ENCODE measurements at places on chromosomes 3 and 15.

DNA sequence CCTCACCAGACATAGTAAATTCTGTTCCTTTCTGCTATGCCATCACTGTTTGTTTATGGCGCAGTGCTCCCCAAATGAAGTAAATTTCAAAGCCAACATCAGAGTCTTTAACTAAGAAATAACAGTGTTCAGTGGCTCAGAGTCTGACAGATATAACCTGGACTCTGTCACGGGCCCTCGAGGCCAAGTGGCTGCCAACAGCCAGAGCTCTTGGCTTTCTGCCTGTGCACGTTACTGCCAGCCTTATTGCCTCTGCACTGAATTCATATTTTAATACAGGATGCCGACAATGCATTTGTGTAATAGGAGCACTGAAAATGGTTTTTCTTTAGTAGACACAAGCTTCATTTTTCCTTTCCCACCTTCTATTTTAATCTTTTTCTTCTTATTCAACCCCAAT lies 219.9 kb downstream of the NLGN1 start:
- no peak for DNase-seq

DNA sequence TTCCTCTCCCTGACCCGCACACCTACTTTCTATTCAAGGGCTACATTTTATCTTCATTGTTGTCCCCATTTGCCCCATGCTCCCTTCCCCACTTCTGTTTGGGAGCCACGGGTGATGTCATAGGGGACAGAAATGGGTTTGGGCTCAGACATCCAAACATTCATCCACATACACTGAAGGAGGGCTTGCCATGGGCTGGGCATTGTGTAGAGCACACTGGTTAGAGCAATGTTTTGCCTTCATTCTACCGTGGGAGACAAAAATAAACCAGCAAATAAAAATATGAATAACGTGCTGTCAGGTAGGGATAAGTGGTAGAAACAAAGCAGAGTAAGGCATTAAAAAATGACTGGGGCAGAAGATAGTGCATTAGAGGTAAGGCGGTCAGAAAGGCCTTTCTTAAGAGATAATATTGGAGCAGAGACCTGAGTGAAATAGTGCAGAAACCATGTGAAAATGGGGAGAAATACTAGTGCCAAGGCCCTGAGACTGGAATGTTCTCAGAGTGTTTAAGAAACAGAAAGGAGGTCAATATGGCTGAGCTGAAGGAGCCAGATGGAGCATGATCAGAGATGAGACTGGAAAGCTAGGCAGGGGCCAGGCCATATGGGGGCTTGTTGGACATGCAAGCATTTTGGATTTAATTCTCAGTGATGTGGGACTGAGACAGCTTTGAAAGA lies 40.9 kb upstream of the CLSTN2 start:
- no peak for DNase-seq

DNA sequence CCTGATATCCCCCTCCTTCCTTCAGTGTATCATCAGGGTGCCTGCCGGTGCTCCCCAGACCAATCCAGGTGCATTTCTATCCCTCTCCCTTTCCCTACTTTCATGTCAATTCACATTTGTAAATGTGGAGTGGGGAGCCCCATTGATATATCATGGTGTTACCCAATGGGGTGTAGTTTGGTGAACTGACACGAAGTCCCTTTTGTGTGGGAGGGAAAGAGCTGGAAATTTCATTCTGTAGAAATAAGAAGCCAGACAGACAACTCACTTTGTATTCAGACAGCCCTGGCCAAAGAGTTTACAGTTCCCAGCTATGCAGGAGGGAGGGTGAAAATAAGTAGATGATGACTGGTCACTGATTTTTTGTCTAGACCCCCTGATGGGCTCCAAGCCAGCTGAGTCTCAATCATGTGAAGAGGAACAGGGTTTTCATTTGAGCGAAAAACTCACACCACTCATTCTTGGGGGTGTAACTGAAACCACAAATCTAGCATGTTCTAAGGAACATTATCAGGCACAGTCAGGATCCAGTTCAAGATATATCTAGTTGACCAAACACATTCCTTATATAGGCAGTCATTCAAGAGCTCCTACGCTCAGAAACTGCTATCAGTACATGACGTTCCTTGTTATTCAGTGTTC lies 58.9 kb downstream of the LMCD1 start:
- DNase-seq, result peak; percentile 77

DNA sequence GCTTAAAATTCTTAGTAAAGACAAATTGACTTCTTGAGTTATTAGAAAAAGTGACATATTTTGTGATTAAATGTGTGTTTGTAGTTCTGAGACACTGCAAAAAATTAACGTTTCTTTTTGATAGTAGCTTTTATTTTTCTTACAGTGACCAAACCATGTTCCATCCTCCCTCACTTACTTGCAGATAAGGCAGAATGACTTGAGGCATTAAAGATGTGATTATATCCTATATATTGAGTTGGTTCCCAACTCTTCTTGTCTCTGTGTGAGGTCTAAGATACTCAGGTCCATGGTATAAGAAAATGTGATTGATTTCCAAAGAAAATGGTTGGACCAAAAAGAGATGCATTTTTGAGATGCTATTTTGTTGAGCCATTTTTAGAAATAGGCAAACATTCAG lies 238.3 kb upstream of the NR2F2 start:
- DNase-seq, result no peak
